Karpas-422 (cell line): ENCODE measurements at places on chromosomes 4 and X. TPM values are rescaled to one million over a fixed set of nuclear protein-coding genes. Genes with fewer than 3 reads are reported as not detected.

GRCh38 chr4:122775039-122775438, 42.5 kb downstream of the BBS12 start:
- no peaks in the 10 kb centered on the region for H3K36me3 ChIP-seq
- DNase-seq: no peak
- no peak overlapping the region for H3K27ac ChIP-seq

FHIP1A gene
- total RNA-seq: not detected in 2 replicates

GRCh38 chr4:6546681-6547447, 28.1 kb upstream of the MAN2B2 start:
- H3K4me3 ChIP-seq: no peak overlapping the region
- no peaks in the 10 kb centered on the region for H3K36me3 ChIP-seq
- no peak overlapping the region for H3K27ac ChIP-seq
- DNase-seq: peak; percentile 91
- no peaks in the 10 kb centered on the region for H3K4me1 ChIP-seq
- no peaks in the 10 kb centered on the region; the same call in 1 of the 2 replicates for H3K27me3 ChIP-seq

GRCh38 chr4:42655921-42656678, 805 bp downstream of the ATP8A1 start:
- H3K4me3 ChIP-seq: peak overlapping the region; percentile 88
- peak overlapping the region; percentile 44 for H3K27ac ChIP-seq
- DNase-seq: peak; percentile 81
- H3K27me3 ChIP-seq: no peaks in the 10 kb centered on the region
- peaks cover 27% of the 10 kb centered on the region for H3K4me1 ChIP-seq

MAGEA9B gene
- 0.11 TPM in 1 of 2 replicates, not detected in the other for total RNA-seq

DNA sequence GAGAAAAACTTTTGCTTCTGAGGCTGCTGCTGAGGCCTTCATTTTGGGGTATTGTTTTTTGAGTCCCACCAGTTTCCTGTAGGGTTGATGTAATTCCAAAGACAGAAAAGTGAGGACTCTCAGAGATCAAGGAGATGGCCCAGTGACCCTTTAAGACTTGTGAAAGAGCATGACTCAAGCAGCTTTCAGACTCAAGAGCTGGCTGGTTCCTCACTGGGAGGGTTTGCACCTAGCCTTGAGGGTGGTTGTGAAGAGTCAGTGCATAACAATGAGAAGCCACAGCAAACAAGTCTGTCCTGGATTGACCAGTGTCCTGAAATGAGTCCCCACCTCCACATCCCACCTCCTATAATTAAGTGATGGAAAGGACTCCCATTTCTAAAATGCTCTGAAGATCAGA, 89.2 kb downstream of the NHS start:
- H3K27ac ChIP-seq: no peak overlapping the region
- H3K4me1 ChIP-seq: no peaks in the 10 kb centered on the region
- H3K4me3 ChIP-seq: no peak overlapping the region
- DNase-seq: no peak

BTK gene
- total RNA-seq: 81.6 and 94.2 TPM in 2 replicates

NUDT11 gene
- not detected in 2 replicates for total RNA-seq

- no peak overlapping the region for H3K4me3 ChIP-seq
- peaks cover 11% of the 10 kb centered on the region for H3K4me1 ChIP-seq
Measured at GRCh38 chrX:153897899-153898298, 6.6 kb upstream of the AVPR2 start.

GRCh38 chrX:17020851-17021821, 74.7 kb downstream of the REPS2 start:
- no peak overlapping the region for H3K27ac ChIP-seq
- H3K36me3 ChIP-seq: no peaks in the 10 kb centered on the region
- H3K4me1 ChIP-seq: no peaks in the 10 kb centered on the region
- DNase-seq: no peak
- no peak overlapping the region for H3K4me3 ChIP-seq
- H3K27me3 ChIP-seq: no peaks in the 10 kb centered on the region

DNA sequence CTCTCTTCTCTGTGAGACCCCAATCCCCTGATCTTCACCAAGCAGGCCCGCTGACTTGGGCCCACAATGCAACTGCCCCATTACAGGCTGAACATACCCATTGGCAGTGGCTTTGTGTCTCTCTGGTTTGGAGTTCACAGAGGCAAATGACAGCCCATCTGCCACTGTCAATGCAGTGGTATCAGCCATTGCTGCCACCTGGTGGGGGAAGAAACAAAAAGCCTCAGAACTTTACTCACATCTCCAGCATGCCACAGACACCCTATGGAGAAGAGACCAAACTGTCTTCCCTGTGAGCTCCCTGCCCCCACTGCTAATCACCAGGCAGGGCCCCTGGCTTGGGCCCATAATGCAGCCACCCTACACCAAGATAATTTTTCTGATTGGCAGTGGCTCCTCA, 729.3 kb upstream of the ACTRT1 start:
- H3K4me1 ChIP-seq: no peaks in the 10 kb centered on the region
- peak; percentile 71 for DNase-seq
- H3K4me3 ChIP-seq: no peak overlapping the region
- H3K27ac ChIP-seq: no peak overlapping the region
- no peaks in the 10 kb centered on the region for H3K27me3 ChIP-seq

GRCh38 chr4:102514298-102514964, 13.3 kb downstream of the NFKB1 start:
- no peaks in the 10 kb centered on the region for H3K4me1 ChIP-seq
- H3K4me3 ChIP-seq: no peak overlapping the region
- no peak overlapping the region for H3K27ac ChIP-seq
- H3K27me3 ChIP-seq: no peaks in the 10 kb centered on the region

- no peak overlapping the region for H3K4me3 ChIP-seq
- no peaks in the 10 kb centered on the region for H3K36me3 ChIP-seq
- H3K4me1 ChIP-seq: no peaks in the 10 kb centered on the region
- no peaks in the 10 kb centered on the region for H3K27me3 ChIP-seq
Measured at GRCh38 chr4:7691982-7692381, 247.7 kb downstream of the AFAP1 start.

YY2 gene
- 0.60 and 0.94 TPM in 2 replicates for total RNA-seq

GRCh38 chr4:40734497-40734896, 15.3 kb upstream of the NSUN7 start:
- no peaks in the 10 kb centered on the region for H3K27me3 ChIP-seq
- no peaks in the 10 kb centered on the region for H3K36me3 ChIP-seq
- no peaks in the 10 kb centered on the region for H3K4me1 ChIP-seq
- no peak overlapping the region for H3K27ac ChIP-seq
- no peak overlapping the region for H3K4me3 ChIP-seq
- no peak for DNase-seq

EDA gene
- total RNA-seq: not detected in 2 replicates

DNA sequence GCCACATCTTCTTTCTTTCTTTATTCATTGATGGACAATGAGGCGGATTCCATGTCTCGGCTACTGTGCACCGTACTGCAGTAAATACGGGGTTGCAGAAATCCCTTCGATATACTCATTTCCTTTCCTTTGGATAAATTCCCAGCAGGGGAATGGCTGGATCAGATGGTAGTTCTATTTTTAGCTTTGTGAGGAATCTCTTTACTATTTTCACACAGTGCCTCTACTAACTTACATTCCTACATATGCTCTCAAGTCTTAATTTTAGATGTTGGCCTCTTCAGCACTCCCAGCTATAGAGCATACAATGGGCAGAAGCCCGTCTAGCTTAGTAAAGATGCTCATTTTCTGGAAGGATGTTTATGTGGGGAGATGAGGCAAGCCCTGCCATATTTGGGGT, 317.4 kb downstream of the ASMT start:
- H3K27me3 ChIP-seq: no peaks in the 10 kb centered on the region
- no peak for DNase-seq
- H3K4me1 ChIP-seq: no peaks in the 10 kb centered on the region
- H3K36me3 ChIP-seq: no peaks in the 10 kb centered on the region

DNA sequence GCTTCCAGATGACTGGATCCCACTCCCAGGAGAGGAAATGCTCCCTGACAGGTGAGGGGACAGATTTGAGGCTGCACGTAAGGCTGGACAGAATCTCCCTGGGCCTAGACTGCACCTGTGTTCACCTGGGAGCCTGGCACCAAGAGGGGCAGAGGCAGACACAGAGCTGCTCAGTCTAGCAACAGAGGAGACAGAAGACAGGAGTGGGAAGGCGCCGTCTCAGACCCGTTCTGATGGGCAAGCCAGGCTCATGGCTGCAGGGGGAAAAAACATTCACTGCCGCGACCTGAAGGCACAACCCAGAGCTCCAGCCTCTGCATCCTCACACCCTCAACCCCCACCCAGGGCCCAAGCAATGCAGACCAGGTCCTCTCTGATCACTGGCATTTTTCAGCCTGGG, 16.8 kb downstream of the BCAP31 start:
- no peak overlapping the region for H3K27ac ChIP-seq
- H3K27me3 ChIP-seq: no peaks in the 10 kb centered on the region
- DNase-seq: no peak
- H3K4me1 ChIP-seq: no peaks in the 10 kb centered on the region

DNA sequence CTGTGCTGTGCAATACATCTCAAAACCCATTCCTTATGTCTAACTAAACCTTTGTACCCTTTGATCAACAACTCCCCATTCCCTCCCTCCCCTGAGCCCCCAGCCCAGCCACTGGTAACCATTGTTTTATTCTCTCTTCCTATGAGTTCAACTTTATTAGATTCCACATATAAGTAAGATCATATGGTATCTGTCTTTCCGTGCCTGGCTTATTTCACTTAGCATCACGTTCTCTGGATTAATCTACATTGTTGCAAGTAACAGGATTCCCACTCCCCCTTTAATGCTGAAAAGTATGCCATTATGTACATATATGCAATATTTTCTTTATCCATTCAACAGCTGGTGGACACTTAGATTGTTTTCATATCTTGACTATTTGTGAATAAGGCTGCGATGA, 119.4 kb downstream of the RNF150 start:
- no peak overlapping the region for H3K27ac ChIP-seq
- no peak for DNase-seq
- no peaks in the 10 kb centered on the region for H3K27me3 ChIP-seq
- H3K4me3 ChIP-seq: no peak overlapping the region

- peaks cover 26% of the 10 kb centered on the region; the same call in 1 of the 2 replicates for H3K36me3 ChIP-seq
- H3K4me1 ChIP-seq: peaks cover 43% of the 10 kb centered on the region
- peak overlapping the region; percentile 52 for H3K27ac ChIP-seq
- peak; percentile 53 for DNase-seq
- no peaks in the 10 kb centered on the region for H3K27me3 ChIP-seq
- H3K4me3 ChIP-seq: peak overlapping the region; percentile 91; the same call in 1 of the 2 replicates
Measured at GRCh38 chrX:24153178-24153795, 3.8 kb downstream of the ZFX start.

SLITRK4 gene
- total RNA-seq: not detected in 2 replicates

- no peak overlapping the region for H3K4me3 ChIP-seq
- no peaks in the 10 kb centered on the region for H3K4me1 ChIP-seq
- H3K27me3 ChIP-seq: no peaks in the 10 kb centered on the region
- no peaks in the 10 kb centered on the region for H3K36me3 ChIP-seq
- no peak overlapping the region for H3K27ac ChIP-seq
Measured at GRCh38 chrX:119247702-119248101, 11.6 kb downstream of the PGRMC1 start.

GRCh38 chr4:6123116-6123515, 77.2 kb downstream of the JAKMIP1 start:
- H3K27me3 ChIP-seq: no peaks in the 10 kb centered on the region
- no peak overlapping the region for H3K27ac ChIP-seq
- no peaks in the 10 kb centered on the region for H3K4me1 ChIP-seq

DNA sequence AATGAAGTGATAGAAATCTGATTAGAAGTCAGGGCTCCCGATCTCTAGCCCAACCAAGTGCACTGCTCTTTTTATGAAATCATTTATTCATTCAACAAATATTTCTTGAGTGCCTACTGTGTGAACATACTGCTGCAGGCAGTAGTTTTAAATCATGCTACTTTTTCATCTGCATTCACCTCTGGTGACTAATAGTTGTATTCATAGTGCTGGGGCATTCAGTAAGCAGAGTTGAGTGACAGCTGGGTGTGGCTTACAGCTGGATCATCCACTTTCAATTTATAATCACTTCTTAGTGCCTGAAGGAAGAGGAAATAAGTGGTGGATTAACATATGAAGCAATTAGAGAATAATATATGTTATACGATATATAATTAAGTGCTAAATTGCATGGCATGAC, 94.1 kb upstream of the HPRT1 start:
- H3K4me3 ChIP-seq: no peak overlapping the region
- H3K36me3 ChIP-seq: no peaks in the 10 kb centered on the region
- peaks cover 73% of the 10 kb centered on the region for H3K4me1 ChIP-seq
- no peaks in the 10 kb centered on the region for H3K27me3 ChIP-seq
- peak overlapping the region; percentile 59 for H3K27ac ChIP-seq

POU3F4 gene
- not detected in 2 replicates for total RNA-seq

GRCh38 chrX:33735182-33735581, 396.9 kb downstream of the FAM47A start:
- no peak overlapping the region for H3K27ac ChIP-seq
- no peaks in the 10 kb centered on the region for H3K4me1 ChIP-seq
- no peak for DNase-seq

KCNE5 gene
- 0.61 and 0.82 TPM in 2 replicates for total RNA-seq

- H3K27ac ChIP-seq: no peak overlapping the region
- DNase-seq: no peak
- no peaks in the 10 kb centered on the region for H3K4me1 ChIP-seq
Measured at GRCh38 chrX:11244636-11245035, 48.6 kb upstream of the AMELX start.

DNA sequence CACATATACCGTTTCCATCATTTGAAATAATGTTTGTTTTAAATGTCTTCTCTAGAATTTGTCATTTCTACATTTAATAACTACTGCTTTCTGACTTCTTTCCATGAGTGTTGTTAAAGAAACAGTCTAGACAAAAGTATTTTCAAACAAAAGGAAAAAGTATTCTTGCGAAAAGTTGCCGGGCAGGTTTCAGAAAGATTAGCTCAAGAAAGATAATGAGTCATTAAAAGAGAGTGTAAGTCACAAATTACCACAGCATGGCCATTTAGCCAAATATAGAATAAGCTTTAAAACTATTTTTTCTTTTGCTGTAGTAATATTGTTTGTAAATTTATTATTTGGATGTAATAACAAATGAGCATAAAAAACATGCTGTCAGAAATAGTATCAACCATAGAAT, 493.0 kb downstream of the TLL1 start:
- no peak overlapping the region for H3K27ac ChIP-seq
- no peaks in the 10 kb centered on the region for H3K4me1 ChIP-seq
- no peaks in the 10 kb centered on the region for H3K27me3 ChIP-seq
- H3K36me3 ChIP-seq: no peaks in the 10 kb centered on the region

DNA sequence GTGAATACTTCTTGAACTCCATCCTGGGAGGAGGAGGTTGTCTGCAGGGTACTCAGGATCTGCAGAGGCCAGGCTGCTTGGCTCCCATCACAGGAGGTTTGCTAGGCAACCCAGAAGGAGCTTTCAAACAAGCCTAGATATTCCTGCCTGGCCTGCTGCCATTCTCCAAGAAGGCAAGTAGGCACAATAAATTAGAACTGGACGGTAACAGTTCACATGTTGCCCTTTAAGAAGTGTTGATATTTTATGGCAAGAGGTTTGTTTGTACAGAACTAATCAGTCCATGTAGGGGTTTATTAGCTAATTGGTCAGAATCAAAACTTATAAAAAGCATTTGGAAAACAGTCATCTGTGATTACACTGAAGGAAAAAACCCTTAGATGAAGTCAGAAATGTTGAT, 39.3 kb downstream of the SYNPO2 start:
- H3K27me3 ChIP-seq: 0 out of 2 replicates have a peak, but pooled peaks cover 4% of the 10 kb centered on the region
- H3K36me3 ChIP-seq: no peaks in the 10 kb centered on the region
- H3K4me1 ChIP-seq: no peaks in the 10 kb centered on the region

CAMK2D gene
- 114 and 165 TPM in 2 replicates for total RNA-seq
